ENCODE measurements at places on chromosomes 11 and 22.

- peak; percentile 75 for DNase-seq
These were observed 374.4 kb downstream of the NTM start for GRCh38 chr11:131744847-131745246.

GRCh38 chr11:11075515-11076171 lies 217.8 kb upstream of the ZBED5 start:
- no peak for DNase-seq

DNA sequence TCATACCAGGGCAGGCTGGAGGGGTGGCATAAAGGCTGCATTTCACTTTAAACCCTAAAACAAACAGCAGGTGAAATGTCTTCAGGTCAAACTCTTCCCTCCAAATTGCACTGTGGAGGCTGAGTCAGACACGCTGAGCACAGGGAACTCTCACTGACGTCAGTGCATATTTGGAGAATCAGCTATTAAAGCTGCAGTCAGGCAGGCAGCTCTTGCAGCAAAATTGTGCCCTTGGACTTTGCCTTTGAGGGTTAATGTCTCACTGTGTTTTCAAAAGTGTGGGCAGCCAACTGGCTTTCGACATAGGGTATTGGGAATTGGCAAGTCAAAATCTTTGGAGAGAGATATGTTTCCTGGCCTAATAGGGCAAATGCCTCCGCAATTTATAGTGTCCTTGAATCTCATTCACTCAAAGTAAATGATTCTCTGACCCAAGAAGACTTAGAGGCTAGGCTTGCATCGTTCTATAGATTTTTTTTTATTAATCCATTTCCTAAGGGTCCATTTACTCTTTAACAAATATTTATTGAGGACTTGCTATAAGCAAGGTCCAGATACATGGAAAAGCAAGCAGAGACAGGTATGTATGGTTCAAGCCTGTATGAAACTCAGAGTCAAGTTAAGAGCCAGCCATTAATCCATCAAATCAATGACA lies 27.7 kb upstream of the SMCO4 start:
- no peak for DNase-seq

DNA sequence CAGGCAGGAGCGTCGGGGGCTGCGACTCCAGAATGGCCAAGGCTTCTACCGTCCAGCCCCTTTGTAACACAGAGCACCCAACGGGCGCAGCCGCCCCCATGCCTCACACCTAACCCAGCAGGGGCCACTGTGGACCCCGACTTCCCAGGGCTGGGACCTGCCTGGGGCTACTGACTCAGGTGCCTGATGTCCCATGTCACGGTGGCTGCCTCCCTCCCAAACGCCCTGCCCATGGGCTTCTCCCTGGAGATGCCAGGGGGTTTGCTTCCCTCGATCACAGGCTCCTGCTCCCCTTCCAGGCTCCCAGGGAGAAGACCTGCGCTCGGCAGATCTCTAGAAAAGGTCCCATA lies 84.0 kb downstream of the MYEOV start:
- no peak for DNase-seq

DNA sequence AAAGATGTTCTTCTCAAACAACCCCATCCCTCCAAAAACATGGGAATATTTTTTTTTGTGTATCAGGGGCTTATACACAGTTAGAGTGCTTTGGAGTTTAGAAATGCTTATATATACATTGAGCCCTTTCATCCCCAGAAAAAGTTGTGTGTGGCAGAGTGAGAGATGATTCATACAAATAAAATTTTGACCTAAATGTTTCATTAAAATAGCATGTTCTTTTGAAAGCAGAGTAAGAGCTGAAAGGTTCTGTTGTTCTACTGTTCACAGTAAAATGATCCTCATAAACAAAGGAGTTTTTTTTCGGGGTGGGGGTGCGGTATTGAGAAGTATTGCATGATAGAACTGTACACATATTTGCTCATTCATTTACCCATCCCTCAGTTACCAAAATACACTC lies 512.4 kb downstream of the DLG2 start:
- peak; percentile 32 for DNase-seq

GRCh38 chr11:57604296-57605027 lies 7.0 kb downstream of the SERPING1 start:
- no peak for DNase-seq
